ENCODE measurements at places on chromosomes 12 and 14.

DNA sequence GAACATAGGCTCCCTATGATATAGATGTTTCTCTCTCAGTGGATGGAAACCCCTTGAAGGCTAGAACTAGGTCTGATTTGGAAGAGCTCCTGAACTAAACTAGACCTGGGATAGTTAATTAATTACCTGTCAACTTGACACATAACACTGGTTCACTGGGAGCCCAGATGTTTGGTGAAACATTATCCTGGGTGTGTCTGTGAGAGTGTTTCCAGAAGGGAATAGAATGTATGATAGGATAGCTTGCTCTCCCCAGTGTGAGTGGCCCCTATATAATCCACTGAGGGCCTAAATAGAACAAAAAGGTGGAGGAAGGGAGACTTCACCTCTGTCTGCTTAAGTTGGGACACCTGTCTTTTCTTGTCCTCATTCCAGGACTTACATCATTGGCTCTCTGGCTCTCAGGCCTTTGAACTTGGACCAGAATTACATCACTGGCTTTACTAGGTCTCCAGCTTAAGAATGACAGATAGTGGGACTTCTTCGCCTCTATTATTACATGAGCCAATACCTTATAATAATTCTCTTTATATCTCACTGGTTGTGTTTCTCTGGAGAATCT lies 194.1 kb downstream of the KTN1 start:
- no peak for DNase-seq

DNA sequence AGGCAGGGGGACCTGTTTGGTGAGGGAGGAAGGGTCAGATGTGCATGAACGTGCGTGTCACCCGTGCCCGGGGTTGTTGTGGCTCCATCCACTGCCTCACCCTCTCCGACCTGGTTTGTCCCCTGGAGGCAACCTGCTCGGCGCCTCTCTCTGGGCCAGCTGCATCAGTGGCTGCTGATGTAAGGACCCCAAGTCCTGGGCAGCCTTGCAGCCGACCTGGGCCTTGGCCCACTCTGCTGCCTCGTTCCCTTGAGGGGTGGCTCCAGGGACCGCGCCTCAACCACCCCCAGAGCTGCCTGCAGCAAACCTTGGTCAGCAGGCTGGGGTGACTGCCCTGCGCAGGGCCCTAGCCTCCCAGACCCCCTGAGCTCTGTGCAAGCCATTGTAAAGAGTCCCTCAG lies 351.7 kb downstream of the TMEM121 start:
- no peak for DNase-seq

- no peak for DNase-seq
These were observed 90.8 kb downstream of the BCL11B start for GRCh38 chr14:99181241-99181640.

GRCh38 chr14:102805371-102805891 lies 28.2 kb downstream of the TRAF3 start:
- peak; percentile 46 for DNase-seq

DNA sequence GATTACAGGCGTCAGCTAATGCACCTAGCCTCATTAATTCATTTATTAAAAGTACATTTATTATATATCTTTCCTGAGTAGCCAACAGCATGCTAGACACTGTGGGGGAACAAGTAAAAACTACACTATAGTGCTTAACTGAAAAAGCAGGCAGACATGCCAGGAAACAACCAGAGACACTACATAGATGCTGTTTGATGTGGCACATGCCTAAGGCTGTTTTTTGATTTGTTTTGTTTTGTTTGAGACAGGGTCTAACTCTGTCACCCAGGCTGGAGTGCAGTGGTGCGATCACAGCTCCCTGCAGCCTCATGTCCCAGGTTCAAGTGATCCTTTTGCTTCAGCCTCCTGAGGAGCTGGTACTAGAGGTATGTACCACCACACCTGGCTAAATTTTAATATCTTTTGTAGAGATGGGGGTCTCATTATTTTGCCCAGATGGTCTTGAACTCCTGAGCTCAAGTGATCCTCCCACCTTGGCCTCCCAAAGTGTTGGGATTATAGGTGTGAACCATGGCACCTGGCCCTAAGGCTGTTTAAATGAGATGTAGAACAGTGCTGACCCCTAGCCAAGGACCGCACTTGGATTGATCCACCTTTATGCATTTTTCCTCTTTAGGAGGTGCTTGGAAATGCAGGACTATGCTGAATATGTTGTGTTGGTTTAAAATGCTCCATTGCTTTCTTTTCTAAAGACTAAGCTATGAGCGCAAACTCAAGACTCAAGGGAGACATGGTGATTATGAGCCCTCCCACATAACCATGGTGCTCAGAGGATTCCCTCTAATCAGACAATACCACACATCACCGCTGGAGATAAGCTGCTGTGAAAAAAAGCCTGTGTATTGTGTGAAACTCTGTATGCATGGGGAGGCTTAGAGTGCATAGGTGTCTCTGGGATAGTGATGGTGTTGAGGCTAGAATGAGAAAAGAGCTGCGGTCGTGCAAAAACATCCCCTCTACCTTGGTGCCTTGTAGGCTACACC lies 10.5 kb upstream of the C14orf93 start:
- no peak for DNase-seq

- no peak for DNase-seq
These were observed 251.2 kb downstream of the ACSS3 start for GRCh38 chr12:81329085-81329484.

GRCh38 chr12:111185889-111186227 lies 183.0 kb downstream of the PHETA1 start:
- no peak for DNase-seq

- DNase-seq: no peak
These were observed 90.0 kb downstream of the PPM1H start for GRCh38 chr12:62844915-62845314.

DNA sequence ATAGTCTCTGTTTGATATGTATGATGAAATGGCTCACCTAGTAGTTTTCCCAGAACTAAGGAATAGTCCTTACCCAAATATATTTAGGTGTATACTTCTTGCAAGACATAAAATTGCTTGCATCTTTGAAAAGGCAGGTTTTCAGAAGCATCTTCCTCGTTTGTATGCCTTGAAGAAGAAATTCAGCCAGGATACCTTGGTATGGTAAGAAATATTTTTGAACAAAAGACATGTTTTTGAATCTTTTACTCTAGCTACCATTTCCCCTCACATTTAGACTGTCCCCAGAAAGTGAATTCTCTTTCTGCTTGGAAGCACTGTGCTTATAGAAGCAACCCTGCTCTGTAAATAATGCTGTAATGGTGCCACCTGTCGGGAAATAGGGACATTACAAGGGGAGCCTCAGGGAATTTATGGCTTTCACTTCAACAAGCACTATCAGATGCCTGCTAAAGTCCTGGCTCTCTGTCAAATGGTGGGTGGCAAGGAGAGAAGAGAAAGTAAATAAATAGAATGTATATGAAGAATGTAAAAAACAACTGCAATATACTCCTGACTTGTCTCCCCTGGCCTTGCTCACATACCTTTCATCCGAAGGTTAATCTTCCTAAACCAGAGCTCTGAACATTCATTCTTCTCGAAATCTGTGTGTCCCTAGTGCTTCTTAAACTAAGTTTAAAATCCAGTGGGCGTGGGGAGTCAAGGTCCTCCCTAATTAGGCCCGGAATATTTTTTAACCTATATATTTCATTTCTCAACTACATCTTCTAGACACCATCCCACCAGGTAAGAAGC lies 6.1 kb downstream of the CCDC184 start:
- DNase-seq: peak; percentile 61

DNA sequence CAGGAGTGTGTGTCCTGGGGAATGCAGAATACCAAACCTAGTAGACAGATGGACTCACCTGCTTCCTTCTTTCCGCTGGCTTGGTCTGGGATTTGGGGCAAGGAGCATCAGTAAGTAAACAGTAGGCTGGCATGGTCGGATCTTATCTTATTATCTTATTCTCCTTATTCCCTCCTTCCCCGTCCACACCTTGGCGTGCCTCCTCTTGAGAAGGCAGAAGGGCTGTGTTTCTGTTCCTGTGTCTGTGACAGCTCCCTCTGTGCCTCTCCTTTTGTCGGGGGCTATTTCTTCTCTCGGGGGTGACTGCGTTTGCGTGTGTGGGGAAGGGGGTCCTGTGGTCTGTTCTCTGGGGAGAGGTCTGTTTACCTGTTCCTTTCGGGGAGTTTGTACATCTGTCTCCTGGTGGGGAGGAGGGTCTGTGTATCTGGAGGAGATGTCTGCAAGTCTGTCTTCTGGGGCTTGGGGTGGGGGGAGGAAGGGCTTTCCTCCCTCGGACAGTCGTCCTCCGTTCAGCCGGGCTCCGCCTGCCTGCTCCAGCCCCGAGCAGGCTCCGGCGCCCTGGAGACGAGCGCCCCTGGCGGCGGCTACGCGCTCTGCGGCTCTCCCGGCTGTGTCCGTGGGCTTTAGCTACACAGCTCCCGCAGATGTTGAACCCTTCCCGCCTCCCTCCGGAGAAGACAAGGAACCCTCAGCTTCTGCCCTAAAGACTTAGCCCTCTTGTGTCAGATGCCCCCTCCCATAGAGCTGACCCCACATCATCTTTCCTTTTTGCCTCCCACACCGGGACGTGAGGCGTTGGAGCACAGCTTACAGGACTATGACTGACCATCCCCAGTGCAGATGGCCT lies 4.4 kb downstream of the KRT86 start:
- DNase-seq: peak; percentile 53

GRCh38 chr12:101204602-101205304 lies 5.3 kb downstream of the SLC5A8 start:
- no peak for DNase-seq

DNA sequence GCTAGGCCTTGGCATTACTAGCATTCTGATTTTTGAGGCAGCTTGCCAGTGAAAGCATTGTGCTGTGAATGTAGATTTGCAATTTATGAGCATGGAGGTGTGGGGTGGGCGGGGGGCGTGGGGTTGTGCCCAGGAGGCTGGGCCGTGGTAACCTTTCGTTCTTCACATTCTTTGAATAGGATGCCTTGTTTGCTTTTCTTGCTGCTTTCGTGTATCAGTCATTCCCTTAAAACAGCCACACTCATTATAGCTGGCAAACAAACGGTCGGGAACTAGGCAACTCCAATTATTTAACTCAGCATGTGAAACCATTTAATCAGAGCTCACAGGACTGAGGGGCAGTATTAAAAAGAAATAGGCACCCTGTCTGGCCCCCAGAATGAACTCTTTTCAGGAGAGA lies 115.9 kb upstream of the PELI2 start:
- DNase-seq: no peak

GRCh38 chr12:69993433-69993832 lies 168.4 kb downstream of the MYRFL start:
- no peak for DNase-seq

- no peak for DNase-seq
These were observed 12.2 kb downstream of the GPR84 start for GRCh38 chr12:54352022-54352531.

DNA sequence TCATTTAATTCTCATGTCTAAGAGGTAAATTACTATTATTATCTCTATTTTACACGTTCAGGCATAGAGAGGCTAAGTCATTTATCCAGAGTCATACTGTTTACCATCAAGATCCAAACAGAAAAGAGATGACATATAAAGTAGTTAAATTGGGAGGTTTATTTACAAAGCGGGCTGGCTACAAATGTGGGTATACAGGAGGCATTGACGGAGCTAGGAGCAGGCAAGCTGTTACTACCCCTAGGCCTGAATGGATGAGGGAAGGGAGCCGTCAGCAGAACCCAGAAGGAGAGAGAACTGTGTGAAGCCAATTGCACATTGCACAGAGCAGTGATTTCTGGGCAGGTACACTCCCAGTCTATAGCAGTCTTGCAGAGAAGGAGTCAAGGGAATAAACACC lies 39.8 kb downstream of the DACT1 start:
- DNase-seq: no peak

GRCh38 chr12:3655328-3655900 lies 97.5 kb downstream of the CRACR2A start:
- no peak for DNase-seq

- DNase-seq: no peak
These were observed 63.4 kb upstream of the FBRSL1 start for GRCh38 chr12:132426349-132427173.

GRCh38 chr12:5328669-5329517 lies 103.0 kb upstream of the NTF3 start:
- no peak for DNase-seq

DNA sequence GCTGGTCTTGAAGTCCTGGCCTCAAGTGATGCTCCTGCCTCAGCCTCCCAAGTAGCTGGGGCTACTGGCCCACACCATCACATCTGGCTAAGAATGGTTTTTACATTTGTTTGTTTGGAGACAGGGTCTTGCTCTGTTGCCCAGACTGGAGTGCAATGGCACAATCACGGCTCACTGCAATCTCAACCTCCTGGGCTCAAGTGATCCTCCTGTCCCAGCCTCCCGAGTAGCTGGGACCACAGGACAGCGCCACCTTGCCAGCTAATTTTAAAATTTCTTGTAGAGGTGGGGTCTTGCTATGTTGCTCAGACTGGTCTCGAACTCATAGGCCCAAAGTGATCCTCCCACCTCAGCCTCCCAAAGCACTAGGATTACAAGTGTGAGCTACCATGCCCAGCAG lies 28.6 kb upstream of the TSPAN9 start:
- no peak for DNase-seq

DNA sequence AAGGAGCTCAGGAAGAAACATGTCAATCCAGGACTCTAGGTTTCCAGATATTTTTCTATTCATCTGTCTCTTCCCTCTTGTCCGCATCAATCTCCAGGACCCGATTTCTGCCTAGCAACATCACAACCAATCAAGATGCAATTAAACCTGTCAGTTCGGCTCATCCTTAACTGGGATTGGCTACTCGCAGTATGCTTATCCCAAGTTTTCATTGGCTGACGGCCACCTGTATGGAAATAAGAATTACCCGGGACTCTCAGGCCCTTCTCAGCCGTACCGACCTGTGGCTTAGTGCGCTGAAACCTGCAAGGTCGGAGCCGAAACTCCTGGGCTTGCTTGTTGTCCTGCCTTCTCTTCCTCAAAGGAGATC lies 20.4 kb upstream of the ATP5MC2 start:
- no peak for DNase-seq

DNA sequence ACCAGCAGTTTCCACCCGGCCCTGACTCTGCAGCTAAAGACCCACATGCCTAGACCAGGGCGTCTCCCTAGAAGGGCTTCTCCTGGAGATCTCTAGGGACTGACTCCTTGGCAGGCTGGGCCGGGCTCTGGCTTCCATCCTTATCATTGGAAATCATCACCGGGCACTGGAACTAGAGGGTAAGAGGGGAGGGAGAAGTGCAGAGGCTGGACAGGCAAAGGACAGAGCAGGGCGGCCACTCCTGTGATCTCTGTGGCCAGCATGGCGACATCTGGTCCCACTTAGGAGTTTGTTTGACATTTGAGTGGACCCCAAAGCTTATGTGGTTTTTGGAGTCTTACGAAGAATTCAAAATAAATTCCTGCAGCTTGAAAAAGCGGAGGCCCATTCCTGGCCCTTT lies 7.1 kb downstream of the LTBP2 start:
- no peak for DNase-seq

DNA sequence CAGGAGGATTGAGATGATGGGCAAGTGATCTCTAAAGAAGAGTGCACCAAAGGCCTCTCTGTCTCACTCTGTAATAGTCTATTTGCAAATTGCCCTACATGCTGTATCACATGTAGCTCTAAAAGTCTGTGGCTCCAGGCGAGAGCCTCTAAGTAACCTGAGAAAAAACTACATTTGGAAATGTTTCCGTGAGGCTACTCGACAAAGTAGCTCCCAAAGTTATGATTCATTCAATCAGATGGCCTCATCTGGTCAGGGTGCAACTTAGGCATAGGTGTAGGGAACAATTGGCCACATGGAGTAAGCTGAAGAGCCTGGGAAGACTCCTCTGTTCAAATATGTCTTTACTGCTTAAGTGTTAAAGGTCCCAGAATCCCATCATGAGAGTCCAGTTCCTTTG lies 155.4 kb upstream of the PLEKHG7 start:
- no peak for DNase-seq

GRCh38 chr12:92044435-92044834 lies 101.2 kb downstream of the BTG1 start:
- no peak for DNase-seq

Data from central memory CD4-positive, alpha-beta T cell (primary cell).